NCI-H524 treated with DMSO at 0.1 percent for 48 hours (cell line): ENCODE measurements at places on chromosomes 13 and 19.

DNA sequence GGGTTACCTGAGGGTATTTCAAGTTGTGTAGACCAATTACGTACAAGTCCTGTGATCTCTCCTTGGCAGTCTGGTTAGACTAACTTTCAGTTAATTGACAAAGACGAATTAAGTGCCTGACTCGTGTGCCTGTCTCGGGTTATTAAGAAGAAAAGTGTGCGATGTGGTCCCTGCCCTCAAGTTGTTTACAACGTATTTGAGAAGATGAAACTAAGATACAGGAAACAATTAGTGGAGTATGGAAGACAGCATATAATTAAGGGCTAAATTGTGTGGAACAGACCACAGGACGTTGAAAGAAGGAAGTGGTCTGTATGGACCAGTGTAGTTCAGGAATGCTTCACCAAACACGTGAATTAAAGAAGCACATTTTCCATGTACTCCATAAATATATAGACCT is 49.2 kb downstream of the KLF5 start:
- no peak for DNase-seq

GRCh38 chr19:15758379-15758778 is 20.6 kb downstream of the OR10H3 start:
- DNase-seq, result no peak

- DNase-seq, result no peak
These were observed 117.9 kb downstream of the RBM26 start for GRCh38 chr13:79287939-79288795.

GRCh38 chr19:6232601-6233055 is 47.1 kb downstream of the MLLT1 start:
- no peak for DNase-seq

GRCh38 chr13:103539265-103539664 is 473.0 kb upstream of the SLC10A2 start:
- DNase-seq, result peak; percentile 6

DNA sequence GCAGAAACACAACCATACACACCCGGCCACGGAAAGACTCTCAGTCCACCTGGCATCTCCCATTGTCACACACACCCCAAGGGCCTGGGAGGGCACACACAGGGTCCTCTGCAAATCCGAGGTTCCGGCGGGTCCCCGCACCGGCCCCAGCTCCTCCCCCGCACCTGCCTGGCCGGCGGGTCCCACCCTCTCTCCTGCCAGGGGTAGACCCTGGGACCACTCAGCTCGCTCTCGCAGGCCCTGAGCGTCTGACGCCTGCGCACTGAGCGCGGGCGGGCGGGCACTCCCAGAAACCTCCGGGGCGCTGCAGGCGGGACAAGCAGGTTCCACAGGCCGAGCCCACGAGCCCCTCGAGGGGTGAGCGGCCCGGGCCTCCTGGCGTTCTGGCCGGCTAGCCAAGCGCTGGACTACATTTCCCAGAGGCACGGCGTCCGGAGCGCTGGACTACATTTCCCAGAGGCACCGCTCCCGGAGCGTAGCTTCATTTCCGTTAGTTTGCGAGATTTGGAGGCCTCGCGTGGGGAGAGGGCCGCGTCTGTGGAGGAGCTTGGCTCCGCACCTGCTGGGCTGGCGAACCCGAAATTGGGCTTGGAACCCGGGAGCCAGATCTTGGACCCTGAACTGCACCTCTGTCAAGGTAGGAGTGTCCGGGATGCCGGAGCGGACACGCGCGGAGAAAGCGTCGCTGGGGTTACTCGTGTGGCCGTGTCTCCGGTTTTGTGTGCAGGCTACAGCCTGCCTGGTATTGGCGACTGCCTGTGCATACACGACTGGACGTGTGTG is at the start of gene ZNF420:
ZNF420 (plus strand) TSS at position 500 of the 783 bp plus-strand sequence. CDS start 10,686 bp downstream, outside the sequence.
- DNase-seq, result peak; percentile 95
